ENCODE measurements at places on chromosomes 7 and 10. TPM values are rescaled to one million over a fixed set of nuclear protein-coding genes. Genes with fewer than 3 reads are reported as not detected.

TFEC gene
- total RNA-seq = 29.1 TPM

PAPOLB gene
- 0.27 TPM for total RNA-seq

NSMCE4A gene
- 79.7 TPM for total RNA-seq

HOXA1 gene
- total RNA-seq = 0.93 TPM

ATRNL1 gene
- not detected for total RNA-seq

EIF5AL1 gene
- total RNA-seq = 0.93 TPM

NPSR1 gene
- not detected for total RNA-seq

CUTC gene
- 27.1 TPM for total RNA-seq

SPRN gene
- not detected for total RNA-seq

HOXA6 gene
- total RNA-seq = not detected

TMEM26 gene
- 0.07 TPM for total RNA-seq

CACNB2 gene
- not detected for total RNA-seq

MYL10 gene
- not detected for total RNA-seq

TMEM176A gene
- not detected for total RNA-seq

BBIP1 gene
- 33.5 TPM for total RNA-seq

OR6V1 gene
- not detected for total RNA-seq

ACTL6B gene
- total RNA-seq = not detected

MTG1 gene
- 45.3 TPM for total RNA-seq

PIP gene
- not detected for total RNA-seq

OPN4 gene
- not detected for total RNA-seq

PLAU gene
- total RNA-seq = 26.0 TPM

EGFR gene
- total RNA-seq = 5.1 TPM

TACR2 gene
- 0.13 TPM for total RNA-seq

WNT16 gene
- not detected for total RNA-seq

H2BK1 gene
- total RNA-seq = not detected

DNAJC12 gene
- total RNA-seq = 0.53 TPM

LIPK gene
- total RNA-seq = not detected

CRHR2 gene
- total RNA-seq = not detected

PAOX gene
- 4.6 TPM for total RNA-seq

GDF2 gene
- not detected for total RNA-seq

ADRA2A gene
- total RNA-seq = 0.40 TPM

CCDC146 gene
- 1.1 TPM for total RNA-seq

RPP38 gene
- 14.4 TPM for total RNA-seq

TAS2R41 gene
- not detected for total RNA-seq

NDUFB2 gene
- 145 TPM for total RNA-seq

AKR1C4 gene
- total RNA-seq = not detected

CABCOCO1 gene
- total RNA-seq = 0.07 TPM

TASOR2 gene
- 107 TPM for total RNA-seq

CPA5 gene
- not detected for total RNA-seq

Measured in thoracic aorta endothelial cell (primary cell).